ENCODE measurements at places on chromosomes 2 and 18.

GRCh38 chr2:161123531-161124030 lies 36.6 kb upstream of the TANK start:
- no peak for DNase-seq

DNA sequence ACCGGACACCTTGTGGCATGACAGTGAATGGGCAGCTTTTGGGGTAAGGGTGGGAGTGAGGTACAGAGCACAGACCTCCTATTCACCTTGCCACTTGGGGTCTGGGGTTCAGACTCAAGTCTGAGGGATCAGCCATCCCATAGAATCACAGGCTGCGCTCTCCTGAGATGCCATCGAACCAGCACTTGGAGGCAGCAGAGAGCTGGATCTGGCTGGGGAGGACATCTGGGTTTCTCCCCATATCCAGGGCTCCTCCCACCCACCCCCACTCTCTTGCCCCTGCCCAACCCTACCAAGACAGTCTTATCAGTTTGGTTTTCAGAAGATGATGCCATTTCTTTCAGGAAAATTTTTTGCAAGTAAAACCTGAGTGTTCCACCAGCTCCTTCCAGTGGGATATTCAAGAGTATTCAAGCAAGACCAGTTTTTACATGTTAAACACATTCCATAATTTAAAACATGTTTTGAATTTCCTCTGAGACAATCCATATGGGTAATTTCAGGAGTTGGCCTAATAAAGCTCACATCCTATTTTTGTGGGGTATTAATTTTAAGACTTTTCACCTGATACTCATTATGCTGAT lies 29.2 kb upstream of the TEX44 start:
- DNase-seq: peak; percentile 62

- DNase-seq: no peak
Observed at GRCh38 chr2:201827621-201828020, 21.3 kb downstream of the CDK15 start.

- no peak for DNase-seq
Observed at GRCh38 chr18:65439188-65439587, 311.6 kb upstream of the CDH7 start.

- peak; percentile 60 for DNase-seq
Observed at GRCh38 chr18:22711192-22711685, 221.9 kb upstream of the RBBP8 start.

DNA sequence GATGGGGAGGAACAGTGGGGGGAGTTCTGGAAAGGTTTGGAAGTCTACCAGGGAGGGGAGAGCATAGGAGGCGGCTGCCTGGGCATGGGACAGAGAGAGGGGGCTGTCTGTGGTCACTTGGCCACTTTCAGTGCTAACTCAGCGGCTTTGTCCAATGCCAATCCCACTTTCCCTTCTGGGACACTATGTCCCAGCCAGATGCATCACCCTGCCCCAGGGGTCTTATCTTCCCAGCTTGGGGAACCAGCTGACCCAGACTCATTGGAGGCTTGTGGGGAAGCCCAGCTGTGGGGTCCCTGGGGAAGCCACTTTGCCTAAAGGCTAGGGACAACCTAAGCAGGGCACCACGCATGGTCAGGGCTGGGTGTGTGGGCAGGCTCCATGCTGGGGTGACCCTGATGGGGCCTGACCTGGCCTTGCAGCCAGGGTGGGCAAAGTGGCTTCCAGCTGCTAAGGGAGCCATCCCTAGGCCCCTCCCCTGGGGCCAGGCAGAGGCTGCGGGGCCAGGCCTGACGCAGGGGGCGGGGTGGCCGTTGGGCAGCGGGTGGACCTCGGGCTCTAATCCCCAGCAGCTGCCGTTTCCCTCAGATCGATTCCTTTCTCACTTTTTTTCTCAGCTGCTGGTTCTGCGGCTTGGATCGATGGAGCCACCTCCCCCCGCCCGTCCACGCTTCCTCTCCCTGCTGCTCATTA lies 1.6 kb upstream of the ASIC4 start:
- no peak for DNase-seq

GRCh38 chr2:23380562-23381065 lies 4.4 kb upstream of the KLHL29 start:
- DNase-seq: no peak

DNA sequence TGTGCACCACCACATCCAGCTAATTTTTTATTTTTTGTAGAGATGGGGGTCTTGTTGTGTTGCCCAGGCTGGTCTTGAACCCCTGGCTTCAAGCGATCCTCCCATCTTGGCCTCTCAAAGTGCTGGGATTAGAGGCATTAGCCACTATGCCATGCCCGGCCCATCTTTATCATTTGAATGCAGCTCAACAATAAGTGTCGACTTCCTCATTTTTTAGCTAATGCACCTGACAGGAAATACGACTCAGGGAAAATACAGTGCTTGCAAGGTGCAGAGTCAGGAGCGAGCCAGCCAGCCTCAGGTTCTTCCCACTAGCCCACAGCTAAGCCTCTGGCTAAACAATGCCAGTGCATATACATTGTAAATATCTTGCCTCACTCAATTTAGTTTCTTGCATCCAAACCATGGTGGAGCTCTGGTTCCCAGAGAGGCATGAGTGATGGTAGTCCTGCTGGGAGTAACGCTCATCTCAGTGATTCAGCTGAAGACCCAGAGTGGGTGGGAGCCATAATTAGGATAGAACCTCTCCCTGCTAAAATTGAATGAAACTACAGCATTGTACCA lies 135.0 kb downstream of the TGIF1 start:
- DNase-seq: no peak

GRCh38 chr2:168691221-168691620 lies 111.2 kb upstream of the NOSTRIN start:
- DNase-seq: no peak

DNA sequence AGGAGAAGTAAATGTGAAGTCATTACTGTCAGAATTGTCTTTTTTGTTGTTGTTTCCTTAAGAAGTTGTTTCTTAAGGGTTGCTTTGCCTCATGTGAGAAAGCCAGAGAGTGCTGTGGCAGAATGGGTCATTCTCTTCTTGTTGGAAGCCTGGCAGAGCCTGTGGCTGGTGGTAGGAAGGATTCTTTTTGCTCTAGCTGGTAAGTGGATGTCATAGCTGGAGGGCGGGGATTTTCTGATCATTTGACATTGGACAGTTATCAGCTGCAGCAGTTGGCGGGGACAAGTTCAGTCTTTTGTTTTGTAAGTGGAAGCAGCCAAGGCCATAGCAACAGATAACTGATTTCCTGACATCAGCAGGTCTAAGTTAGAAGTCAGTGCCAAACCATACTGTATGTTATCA lies 5.5 kb upstream of the RMDN2 start:
- DNase-seq: peak; percentile 32

DNA sequence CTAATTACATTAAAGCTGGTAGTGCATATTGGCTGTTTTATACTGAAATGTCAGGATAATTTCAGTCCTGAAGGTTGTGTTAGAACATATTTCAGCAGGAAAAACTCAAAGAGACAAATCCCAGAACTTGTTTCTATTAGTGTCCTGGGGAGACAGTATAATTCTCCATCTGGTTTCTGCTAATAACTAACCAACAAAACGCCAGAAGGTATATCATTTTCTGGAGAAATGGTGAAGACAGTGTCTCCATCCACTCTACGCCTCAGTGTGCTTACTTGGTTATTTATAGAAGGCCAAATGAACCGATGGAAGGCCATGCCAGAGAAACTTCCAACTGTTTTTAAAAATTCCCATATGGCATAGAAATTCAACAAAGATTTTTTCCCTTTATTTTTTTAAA lies 41.6 kb downstream of the GCA start:
- no peak for DNase-seq

- DNase-seq: no peak
Observed at GRCh38 chr2:76478266-76479035, 767.7 kb upstream of the GCFC2 start.

- DNase-seq: no peak
Observed at GRCh38 chr2:59804732-59805131, 748.7 kb downstream of the BCL11A start.

GRCh38 chr2:136422512-136422911 lies 304.6 kb upstream of the CXCR4 start:
- no peak for DNase-seq

GRCh38 chr2:149161481-149162225 lies 123.2 kb downstream of the LYPD6B start:
- DNase-seq: no peak

- DNase-seq: no peak
Observed at GRCh38 chr2:90207454-90208058, 1516.1 kb downstream of the RPIA start.

GRCh38 chr18:598124-598589 lies 1.4 kb downstream of the CLUL1 start:
- DNase-seq: no peak

GRCh38 chr2:158999458-158999857 lies 31.0 kb downstream of the TANC1 start:
- DNase-seq: no peak

- peak; percentile 49 for DNase-seq
Observed at GRCh38 chr2:71460595-71461303, 7.4 kb downstream of the DYSF start.

DNA sequence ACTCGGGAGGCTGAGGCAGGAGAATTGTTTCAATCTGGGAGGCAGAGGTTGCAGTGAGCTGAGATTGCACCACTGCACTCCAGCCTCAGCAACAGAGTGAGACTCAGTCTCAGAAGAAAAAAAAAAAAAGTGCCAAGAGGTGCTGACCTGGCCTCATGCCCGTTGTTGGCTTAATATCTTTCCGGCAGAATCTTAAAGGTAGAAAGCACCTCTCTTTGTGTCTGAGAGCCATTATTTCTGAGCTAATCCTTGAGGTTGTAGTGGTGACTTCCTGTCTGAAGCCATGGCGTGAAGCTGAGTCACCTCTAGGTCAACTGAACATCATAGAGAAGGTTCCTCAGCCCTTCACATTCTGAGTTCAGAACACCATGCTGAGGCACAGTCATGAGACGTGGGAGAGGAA lies 60.4 kb downstream of the WDSUB1 start:
- no peak for DNase-seq

- DNase-seq: no peak
Observed at GRCh38 chr2:56232912-56233311, 49.1 kb downstream of the CCDC85A start.

DNA sequence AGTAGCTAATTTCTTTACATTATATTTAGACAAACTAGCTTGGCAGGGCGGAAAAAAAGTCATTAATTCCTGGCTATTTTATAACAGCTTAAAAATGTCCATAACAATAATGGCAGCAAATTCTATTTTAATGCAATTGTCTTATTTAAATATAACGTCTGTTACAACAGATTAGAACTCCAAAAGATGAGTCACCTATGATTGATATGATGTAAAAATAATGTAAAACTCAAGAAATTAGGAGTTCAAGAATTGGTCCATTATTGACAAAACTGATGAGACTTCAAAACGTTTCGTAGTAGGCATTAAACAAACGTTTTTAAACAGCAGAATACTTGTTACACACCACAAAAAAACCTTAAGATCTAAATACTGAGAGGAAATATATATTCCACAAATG lies 2.7 kb downstream of the XPO1 start:
- DNase-seq: no peak

DNA sequence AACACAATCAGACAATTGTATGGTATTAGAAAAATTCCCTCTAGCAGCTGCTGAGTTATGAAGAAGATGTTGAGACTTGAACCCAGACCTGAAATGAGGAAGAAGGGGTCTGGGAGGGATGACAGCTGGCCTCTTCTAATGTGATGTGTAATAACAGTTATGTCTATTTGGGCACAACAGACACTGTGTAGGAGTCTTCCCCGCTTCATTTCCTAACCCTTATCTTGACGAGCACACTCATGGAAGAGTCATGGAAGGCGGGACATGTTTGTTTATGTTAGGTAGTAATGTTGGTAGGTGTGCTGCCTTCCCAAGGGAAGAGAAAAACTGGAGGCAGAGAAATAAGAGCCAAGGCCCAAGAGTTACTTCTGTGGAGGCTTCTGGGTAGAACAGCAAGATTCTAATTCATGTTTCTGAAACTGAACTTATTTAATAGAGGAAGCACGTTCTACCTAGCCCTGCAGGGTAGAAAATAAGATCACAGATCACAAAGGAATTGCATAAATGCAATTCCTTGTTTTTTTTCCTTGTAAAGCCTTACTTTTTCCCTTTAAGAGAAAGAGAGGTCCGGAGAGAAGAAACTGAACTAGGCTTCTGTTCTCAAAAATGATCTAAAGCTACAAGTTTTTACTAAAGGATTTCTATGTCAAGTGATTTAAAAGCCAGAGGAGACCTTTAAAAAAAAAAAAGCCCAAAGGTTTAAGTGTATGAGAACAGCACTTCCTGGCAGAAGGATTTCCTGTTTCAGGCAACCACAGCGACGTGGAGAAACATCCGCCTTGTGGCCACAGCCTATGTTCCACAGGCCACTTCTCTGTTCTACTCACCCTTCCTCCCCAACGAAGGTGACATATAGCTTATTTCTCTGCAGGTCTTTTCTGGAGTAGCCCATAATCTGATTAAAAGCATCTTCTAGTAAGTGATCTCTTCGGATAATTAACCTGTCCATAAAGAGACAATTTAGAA lies 68.5 kb upstream of the STK17B start:
- peak; percentile 59 for DNase-seq

DNA sequence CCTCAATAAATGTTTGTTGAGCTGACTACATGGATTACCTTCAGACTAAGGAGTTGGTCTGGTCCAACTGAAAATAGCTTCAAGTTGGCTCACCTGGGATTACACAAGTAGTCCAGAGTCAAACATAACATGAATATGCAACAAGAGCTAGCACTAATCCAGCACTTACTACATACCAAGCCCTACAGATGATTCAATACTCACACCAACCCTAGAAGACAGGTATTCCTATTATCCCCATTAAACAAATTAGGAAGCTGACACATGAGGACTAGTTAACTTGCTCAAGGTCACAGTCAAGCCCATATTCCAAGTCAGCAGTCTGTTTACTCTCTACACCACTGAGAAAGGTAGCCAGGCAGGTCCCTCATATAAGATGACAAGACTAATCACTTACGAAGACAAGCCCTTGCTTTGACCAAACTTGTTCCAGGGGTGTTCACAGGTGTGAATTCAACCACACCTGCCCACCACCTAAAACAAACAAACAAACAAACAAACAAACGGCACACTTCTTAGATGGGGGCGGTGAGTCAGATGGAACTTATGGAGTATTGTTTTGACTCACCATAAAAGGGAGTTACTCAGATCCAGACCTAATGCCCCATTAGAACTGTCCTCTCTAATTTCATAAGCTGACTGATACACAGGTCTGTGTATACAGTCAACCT lies 29.1 kb downstream of the TMEM131 start:
- no peak for DNase-seq

DNA sequence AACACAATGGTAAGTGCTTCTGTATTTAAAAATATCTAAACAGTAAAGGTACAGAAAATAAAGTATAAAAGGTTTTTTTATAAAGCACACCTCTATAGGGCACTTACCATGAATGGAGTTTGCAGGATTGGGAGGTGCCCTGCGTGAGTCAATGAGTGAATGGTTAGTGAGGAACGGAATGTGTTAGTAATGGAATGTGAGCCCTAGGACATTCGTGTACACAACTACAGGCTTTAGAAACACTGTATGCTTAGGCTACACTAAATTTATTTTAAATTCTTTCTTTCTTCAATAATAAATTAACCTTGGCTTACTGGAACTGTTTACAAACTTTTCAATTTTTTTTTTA lies 337.9 kb upstream of the SLC39A10 start:
- no peak for DNase-seq

DNA sequence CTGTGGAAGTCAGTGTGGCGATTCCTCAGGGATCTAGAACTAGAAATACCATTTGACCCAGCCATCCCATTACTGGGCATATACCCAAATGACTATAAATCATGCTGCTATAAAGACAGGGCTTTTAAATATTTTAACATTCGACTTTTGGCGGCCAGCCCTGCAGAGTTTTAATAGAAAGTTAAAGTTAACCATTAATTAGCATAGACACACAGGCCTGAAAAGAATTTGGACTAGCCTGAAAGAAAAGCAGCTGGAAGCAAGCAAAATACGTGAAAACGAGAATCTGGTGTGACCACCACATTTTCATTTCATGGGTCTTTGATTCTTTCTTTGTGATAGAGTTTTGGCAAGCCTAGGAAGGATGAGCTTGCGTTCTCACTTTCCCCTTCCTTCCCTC lies 184.0 kb downstream of the SCG2 start:
- DNase-seq: no peak
